Stimulated activated CD4-positive, alpha-beta T cell treated with anti-CD3 and anti-CD28 coated beads, Interleukin-15, amount 100 ng/mL, for 1 hour (primary cell): ENCODE measurements at places on chromosomes 2 and 18.

DNA sequence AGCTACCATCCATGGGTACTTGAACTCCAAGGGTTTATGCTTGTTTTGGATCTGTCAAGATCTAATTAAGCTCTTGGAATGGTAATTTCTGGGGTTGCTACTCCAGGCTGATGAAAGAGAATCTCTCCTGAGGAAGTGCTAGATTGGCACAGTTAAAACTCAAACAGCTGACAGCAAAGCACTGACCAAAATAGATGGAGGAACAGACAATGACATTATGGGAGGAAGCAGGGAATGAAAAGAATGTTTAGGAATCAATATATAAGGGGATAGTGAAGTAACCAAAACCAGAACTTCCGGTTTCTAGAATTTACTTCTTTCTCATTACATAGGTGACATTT lies 6.3 kb downstream of the THUMPD2 start:
- no peak for DNase-seq

GRCh38 chr2:191066197-191066918 lies 52.4 kb upstream of the STAT1 start:
- DNase-seq = no peak

DNA sequence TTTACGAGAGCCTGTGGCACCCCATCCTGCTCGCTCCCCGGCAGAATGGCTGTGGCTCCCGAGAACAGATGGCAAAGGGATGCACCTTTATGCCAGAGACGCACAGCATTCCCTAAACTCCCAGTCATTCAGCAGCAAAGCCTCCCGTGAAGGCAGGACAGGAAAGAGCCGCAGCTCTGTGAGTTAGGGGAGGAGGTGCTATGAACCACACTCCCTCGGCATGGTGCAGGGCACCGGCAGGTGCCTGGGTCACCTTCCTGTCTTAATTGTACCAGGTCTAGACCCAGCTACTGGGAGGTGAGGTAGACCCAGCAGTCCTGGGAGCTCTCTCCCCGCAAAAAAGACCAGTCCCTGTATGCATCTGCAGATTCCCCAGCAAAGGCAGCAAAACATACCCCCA lies 149.8 kb downstream of the TWIST2 start:
- DNase-seq = no peak

DNA sequence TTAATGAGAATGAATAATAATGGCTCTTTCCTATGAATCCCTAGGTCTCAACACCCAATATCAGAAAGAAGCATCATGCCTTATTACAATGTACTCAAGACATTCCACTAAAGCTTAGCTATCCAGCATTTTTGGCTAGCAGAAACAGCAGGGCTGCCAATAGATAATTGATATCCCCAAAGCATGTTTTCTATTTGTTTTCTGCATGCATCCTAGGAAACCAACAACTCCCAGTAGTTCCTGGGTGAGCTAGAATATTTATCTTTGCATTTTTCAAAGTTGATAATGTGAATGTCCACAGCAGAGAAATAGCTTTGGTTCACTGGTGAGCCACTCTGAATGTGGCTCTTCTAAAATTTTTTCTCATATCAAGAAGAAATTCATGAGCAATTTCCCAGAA lies 5.8 kb upstream of the ANTXR1 start:
- no peak for DNase-seq

DNA sequence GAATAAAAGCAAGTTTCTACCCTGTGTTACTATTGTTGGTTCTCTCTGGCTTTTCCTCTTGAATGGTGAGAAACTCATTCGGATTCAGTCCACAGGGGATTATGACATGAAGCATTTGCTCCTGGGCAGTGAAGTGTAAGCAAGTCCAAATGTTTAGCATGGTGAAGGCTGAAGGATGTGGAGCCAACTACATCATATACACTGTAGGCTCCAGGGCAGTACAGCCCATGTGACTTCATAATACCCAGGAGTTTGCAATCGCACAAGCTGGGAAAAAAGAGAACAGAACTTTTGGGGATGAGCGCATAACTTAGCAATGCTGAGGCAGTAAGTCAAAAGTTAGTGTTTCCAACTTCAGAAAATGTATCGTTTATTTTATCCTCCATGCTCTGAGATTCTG lies 695.7 kb upstream of the POU3F3 start:
- no peak for DNase-seq

DNA sequence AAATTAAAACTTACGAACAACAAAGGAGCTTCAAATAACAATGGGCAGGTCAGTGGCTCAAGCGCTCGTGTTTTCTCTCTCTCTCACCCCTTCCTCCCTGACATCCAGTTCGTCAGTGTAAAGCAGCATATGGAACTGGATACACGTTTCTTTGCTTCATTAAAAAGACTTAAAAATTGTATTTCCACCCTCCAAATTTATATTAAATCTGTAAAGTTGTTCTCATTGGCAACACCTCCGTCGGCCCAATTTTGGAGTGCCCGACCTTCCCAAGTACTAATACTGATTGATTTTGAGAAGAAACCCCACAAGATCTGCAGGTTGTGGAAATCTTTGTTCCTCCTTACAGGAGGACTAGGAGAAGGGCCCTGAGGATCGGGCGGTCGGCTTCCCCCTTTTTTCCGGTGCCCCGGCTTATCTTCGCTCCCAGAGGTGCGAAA lies 2.2 kb downstream of the TBR1 start:
- DNase-seq = no peak

DNA sequence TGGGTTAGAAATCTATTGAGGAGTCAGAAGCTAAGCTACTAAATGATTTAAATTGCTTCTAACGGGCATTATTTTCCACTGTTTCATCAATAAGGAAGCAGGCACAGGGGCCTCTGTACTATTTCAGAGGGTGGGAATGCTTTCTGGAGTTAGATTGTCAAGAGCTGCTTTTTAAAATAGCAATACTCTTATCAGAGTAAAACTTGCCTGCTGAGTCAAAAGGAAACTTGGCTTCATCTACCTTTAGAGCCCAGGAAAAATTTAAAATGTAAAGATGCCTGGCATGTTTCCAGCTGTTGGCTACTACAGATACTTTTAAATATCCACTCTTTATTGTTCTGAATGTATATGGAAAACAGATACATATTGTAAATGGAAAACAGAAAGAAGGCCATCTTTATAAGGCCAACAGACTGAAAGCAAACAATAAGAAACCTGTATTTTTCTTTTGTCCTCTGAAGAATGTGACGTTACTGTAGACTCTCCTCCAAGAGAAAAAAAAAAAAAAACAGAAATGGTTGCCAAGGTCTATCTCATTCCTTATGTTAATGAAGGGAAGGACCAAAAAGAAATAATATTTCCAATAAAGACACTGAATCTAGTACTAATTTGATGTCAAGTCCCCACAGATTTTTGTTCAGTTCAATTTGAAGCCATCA lies 79.1 kb downstream of the FIGN start:
- DNase-seq = no peak

- no peak for DNase-seq
Measured at GRCh38 chr2:152223977-152224376, 48.4 kb upstream of the STAM2 start.

- no peak for DNase-seq
Measured at GRCh38 chr2:201855356-201855755, 49.0 kb downstream of the CDK15 start.
